ENCODE measurements at places on chromosomes 16 and 17.

GRCh38 chr17:8210761-8211458 is 535 bp upstream of the AURKB start:
- DNase-seq, result no peak

DNA sequence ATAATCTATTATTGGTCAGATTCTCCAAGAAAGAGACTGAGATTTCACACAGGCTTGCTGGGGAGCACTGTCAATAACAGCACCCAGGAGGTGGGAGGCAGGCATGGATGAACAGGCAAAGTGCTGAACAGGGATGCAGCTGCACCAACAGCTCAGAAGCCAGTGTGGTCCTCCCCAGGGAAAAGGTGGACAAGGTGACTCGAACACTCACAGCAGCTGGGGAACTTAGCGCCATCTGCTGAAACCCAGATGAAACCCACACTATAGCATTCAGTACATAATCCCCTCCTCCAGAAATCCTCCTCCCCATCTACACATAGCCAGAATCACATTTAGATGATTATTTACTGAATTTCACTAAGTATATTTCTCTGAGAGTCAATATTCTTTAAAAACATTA is 255.2 kb upstream of the WSB1 start:
- peak; percentile 22 for DNase-seq

DNA sequence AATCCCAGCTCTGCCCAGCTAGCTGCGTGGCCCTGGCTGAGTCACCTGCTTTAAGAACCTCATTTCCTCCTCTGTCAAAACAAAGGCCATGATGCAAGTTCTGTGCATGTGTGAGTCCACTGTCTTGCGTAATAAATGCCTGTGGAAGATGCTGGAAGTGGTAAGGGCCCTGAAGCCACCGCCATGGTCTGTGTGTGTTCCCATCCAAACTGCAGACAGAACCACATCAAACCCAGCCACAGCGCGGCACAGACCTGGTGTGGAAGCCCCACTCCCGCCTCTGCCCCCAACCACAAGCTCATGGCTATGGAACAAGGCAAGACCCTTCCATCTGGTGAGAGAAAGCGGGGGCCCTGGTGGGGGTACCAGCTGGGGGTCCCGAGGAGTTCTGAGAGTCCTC is 26.0 kb downstream of the NECAB2 start:
- no peak for DNase-seq

DNA sequence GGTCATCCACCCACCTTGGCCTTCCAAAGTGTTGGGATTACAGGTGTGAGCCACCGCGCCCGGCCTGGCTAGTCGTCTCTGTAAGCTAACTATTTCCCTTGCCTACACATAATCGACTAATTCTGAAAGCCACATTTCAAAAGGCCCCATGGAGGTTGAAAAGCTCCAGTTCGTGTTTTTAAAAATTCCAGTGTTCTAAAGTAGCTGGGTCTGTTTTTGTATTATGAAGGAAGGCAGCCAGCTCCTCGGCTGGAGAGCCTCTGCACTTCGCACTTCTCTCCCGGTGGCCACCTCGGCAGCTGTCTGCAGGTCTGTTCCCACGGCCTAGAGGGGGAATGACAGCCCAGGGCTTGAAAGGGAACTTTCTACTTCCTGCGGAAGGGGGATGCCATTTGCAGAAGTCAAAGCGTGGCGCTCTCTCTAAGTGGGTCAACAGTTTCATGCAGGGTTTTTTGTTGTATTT is 16.9 kb downstream of the HASPIN start:
- DNase-seq, result no peak

DNA sequence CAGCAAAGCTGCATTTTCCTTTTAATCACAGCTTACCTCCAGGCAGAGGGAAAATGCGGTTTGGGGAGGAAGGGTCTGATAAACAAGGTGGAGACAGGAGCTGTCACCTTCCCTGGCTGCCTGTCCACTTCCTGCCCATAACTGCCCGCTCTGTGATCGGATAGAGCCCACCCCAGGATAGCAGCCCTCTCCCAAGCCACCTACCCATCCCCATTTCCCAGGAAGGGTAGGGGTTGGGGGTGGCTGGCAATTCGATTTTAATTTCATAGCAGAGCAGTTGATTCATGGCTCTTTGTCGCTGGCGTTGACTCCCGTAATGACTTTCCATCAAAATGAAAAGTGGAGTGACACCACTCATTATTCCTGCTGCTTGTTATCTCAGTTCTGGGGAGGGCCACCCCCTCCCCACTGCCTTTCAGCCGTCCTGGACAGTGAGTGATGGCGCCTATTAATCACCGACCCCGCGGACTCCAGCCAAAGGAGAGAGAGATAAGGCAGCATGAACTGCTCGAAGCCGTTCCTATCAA is 11.2 kb downstream of the CDK5RAP3 start:
- DNase-seq, result no peak

- DNase-seq, result no peak
Observed at GRCh38 chr17:81509207-81509971, 3.2 kb downstream of the ACTG1 start.

- DNase-seq, result no peak
Observed at GRCh38 chr17:36994438-36994837, 45.7 kb downstream of the AATF start.

- no peak for DNase-seq
Observed at GRCh38 chr17:21458054-21458453, 81.9 kb downstream of the KCNJ12 start.

- DNase-seq, result no peak
Observed at GRCh38 chr17:81228834-81229665, 6.3 kb upstream of the CEP131 start.

DNA sequence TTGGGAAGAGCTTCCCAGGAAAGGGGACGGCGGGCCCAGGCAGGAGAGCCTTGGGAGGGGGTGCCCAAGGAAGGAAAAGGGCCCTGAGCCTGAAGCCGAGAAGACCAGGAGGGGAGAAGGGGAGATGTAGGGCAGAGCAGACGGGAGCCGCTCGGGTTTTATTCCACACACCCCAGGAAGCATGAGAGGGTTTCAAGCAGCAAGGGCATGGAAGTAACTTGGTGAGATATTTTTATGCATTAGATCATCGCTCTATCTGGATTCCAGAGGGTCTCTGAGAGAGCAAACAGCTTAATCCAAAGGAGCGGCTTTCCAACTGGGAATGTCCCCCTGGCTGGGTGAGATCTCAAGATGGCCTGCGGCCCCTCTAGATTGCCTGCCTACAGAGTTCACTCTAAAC is 171.0 kb downstream of the IRX3 start:
- no peak for DNase-seq
